NCI-H1092 (cell line): ENCODE measurements at places on chromosomes 5 and 9.

DNA sequence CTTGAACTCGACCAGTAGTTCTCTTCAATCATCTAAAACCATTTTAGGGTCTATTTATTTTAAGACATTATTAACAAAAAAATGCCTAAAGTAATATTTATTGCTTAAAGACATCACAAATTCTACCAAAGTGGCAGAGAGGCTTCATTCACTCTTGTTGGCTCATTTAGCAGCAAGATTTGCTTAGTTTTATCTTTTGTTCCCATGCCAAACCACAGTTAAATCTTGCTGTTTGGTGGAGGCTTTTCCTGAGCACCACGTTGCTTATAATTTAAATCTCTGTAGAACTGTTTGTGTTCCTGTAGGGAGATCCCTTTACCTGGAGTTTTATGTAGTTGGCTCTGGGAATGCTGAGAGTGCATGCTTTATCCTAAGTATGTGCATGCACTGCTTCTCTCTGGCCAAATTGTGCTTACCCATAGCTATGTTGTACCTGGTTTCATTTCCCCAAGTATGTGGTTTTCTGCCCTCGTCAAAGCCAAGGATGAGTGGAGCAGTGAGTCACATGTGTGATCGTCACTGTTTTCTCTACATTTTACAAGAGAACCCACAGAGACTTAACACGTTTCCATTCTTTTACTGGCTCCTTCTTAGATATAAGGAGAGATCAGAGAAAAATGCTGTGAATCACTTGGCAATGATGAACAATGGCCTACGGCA lies 42.1 kb upstream of the MAST4 start:
- no peak for DNase-seq

GRCh38 chr5:39399135-39400036 lies 25.4 kb downstream of the DAB2 start:
- no peak for DNase-seq

DNA sequence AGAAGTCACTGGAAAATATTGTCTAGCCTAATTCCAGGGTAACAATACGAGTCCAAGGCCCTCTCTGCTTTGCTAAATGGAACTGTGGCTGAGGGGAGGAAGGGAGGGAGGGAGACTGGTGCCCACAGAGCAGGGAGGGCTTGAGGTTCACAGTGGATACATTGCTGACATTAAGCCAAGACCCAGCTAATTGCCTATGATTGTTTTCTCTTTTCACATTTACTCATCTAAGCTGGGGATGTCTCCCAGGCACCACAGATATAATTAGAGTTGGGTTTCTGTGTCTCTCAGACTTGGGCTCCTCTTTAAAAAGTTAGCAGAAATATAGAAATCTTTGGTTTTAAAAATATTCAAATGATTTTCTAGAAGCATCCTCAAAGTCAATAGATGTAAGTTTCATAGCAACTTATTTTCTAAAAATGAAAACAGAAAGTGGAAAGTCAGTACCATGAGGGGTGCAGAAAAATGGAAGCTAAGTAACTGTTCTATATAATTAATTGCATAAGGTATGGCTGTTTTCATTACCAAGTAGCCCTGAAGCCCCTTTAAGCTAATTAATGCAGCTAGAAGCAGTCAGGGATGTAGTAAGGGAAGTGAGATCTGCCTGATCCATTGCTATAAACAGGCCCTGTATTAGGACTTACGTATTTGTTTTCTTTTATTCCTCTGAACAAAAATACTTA lies 259.8 kb downstream of the NDUFS4 start:
- DNase-seq = no peak

- DNase-seq = no peak
Observed at GRCh38 chr9:105306351-105307140, 62.1 kb downstream of the SLC44A1 start.

- no peak for DNase-seq
Observed at GRCh38 chr5:33371660-33372059, 69.1 kb upstream of the TARS1 start.

- DNase-seq = no peak
Observed at GRCh38 chr9:134887686-134888602, 7.3 kb downstream of the FCN2 start.
